ENCODE measurements at places on chromosomes 2 and 18. TPM values are rescaled to one million over a fixed set of nuclear protein-coding genes. Genes with fewer than 3 reads are reported as not detected.

- H3K4me3 ChIP-seq, result no peak overlapping the region
- no peaks in the 10 kb centered on the region for H3K4me1 ChIP-seq
- no peaks in the 10 kb centered on the region for H3K27me3 ChIP-seq
- no peak overlapping the region for H3K27ac ChIP-seq
- DNase-seq, result no peak
These were observed 201.0 kb downstream of the MBD2 start for GRCh38 chr18:54023471-54023870.

GRCh38 chr2:239201531-239201876 lies 199.3 kb downstream of the HDAC4 start:
- no peak overlapping the region for H3K4me3 ChIP-seq
- H3K4me1 ChIP-seq, result no peaks in the 10 kb centered on the region
- no peak overlapping the region for H3K27ac ChIP-seq
- no peaks in the 10 kb centered on the region for H3K27me3 ChIP-seq

The MEP1B gene
- total RNA-seq, result 0.56 TPM

The SLC30A3 gene
- not detected for total RNA-seq
